GM23338 (cell line): ENCODE measurements at places on chromosomes 1 and 21. TPM values are rescaled to one million over a fixed set of nuclear protein-coding genes. Genes with fewer than 3 reads are reported as not detected.
A peak's percentile ranks its signal among the peaks of the same experiment; 100 is the strongest.

Gene MMP23B
- total RNA-seq, result 12.5 and 15.8 TPM in 2 replicates

Gene SPRR1A
- total RNA-seq, result not detected in 2 replicates

DNA sequence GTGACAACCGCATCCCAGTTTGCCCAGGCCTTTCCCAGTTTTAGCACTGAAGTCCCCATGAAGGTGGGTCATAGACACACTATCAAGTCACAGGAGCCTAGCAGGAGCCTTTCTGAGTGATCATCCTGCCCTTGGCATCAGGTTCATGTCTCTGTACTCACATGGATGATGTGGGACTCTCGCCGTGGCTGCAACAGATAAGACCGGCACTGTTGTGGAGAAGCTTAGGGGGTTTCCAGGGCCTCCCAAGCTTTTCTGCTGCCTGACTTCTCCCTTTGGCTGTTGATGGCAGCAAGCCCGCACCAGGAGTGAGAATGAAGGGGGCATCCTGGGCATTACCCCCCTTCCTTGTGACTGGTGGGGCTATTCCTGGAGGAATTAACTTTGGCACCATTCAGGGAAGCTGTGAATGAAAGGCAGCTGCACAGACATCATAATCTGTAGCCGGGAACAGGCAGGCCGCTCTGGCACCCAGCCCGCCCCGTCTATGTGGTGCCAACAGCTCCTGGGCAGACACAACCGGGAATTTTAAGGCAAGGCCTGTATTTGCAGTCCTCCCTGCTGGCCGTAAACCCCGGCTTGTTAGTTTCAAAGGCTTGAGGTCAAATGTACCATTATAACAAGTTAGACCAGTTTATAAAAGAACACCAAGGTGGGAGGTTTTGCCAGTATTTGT, 148.6 kb downstream of the HUNK start:
- H3K4me3 ChIP-seq, result no peak overlapping the region
- no peak for DNase-seq
- H3K27ac ChIP-seq, result no peak overlapping the region
- H3K27me3 ChIP-seq, result no peaks in the 10 kb centered on the region
- H3K4me1 ChIP-seq, result no peaks in the 10 kb centered on the region

DNA sequence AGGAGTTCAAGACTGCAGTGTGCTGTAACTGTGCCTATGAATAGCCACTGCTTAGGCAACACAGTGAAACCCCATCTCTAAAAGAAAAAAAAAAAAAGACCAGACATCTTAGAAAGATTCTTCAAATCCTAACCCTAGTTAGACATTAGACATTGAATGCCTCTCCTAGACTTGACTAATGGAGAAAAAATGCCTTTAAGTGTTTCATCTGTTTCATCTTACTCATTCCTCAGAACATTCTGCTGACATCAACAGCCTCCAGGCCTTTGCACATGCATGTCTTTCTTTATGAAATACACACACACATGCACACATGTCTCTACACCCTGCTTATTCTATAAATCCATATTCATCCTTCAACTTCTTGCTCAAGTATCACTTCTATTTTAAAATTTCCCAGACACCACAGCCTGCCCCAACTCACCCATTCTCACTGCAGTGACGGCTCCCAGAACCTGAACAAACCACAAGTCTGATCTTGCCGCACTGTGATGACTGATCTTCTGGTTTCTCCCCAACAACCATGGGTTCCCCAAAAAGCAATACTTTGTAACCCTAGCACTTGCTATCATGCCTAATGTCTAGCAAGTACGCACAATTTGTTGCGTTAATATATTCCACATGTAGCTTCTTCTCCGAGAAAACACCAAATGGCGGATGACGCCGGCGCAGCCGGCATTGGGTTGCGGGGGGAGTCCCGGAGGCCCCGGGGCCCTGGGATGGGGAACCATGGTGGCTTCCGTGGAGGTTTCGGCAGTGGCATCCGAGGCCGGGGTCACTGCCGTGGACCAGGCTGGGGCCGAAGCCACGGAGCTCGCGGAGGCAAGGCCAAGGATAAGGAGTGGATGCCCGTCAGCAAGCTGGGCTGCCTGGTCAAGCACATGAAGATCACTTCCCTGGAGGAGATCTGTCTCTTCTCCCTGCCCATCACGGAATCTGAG, 37.4 kb downstream of the LRRC52 start:
- peaks cover 3% of the 10 kb centered on the region for H3K4me1 ChIP-seq
- no peak overlapping the region for H3K4me3 ChIP-seq
- no peak for DNase-seq
- no peaks in the 10 kb centered on the region for H3K27me3 ChIP-seq
- H3K36me3 ChIP-seq, result no peaks in the 10 kb centered on the region

GRCh38 chr21:36839123-36839522, 127.3 kb downstream of the HLCS start:
- H3K4me1 ChIP-seq, result no peaks in the 10 kb centered on the region
- H3K36me3 ChIP-seq, result no peaks in the 10 kb centered on the region
- no peaks in the 10 kb centered on the region for H3K27me3 ChIP-seq
- H3K4me3 ChIP-seq, result no peak overlapping the region
- DNase-seq, result no peak
- H3K27ac ChIP-seq, result no peak overlapping the region

- H3K4me3 ChIP-seq, result no peak overlapping the region
- peak; percentile 63 for DNase-seq
- peaks cover 14% of the 10 kb centered on the region; the same call in 1 of the 2 replicates for H3K4me1 ChIP-seq
- H3K27ac ChIP-seq, result no peak overlapping the region
- no peaks in the 10 kb centered on the region for H3K36me3 ChIP-seq
Observed at GRCh38 chr1:18324246-18324645, 156.5 kb upstream of the KLHDC7A start.

- DNase-seq, result peak; percentile 73
- peaks cover 57% of the 10 kb centered on the region for H3K4me1 ChIP-seq
- no peak overlapping the region for H3K27ac ChIP-seq
- H3K36me3 ChIP-seq, result no peaks in the 10 kb centered on the region
- H3K4me3 ChIP-seq, result peak overlapping the region; percentile 49
Observed at GRCh38 chr1:170668209-170669106, 4.5 kb downstream of the PRRX1 start.

- DNase-seq, result no peak
- H3K4me1 ChIP-seq, result peaks cover 7% of the 10 kb centered on the region
- no peaks in the 10 kb centered on the region for H3K27me3 ChIP-seq
- H3K4me3 ChIP-seq, result no peak overlapping the region
- H3K36me3 ChIP-seq, result no peaks in the 10 kb centered on the region
Observed at GRCh38 chr1:206464456-206464964, 5.8 kb upstream of the IKBKE start.

DNA sequence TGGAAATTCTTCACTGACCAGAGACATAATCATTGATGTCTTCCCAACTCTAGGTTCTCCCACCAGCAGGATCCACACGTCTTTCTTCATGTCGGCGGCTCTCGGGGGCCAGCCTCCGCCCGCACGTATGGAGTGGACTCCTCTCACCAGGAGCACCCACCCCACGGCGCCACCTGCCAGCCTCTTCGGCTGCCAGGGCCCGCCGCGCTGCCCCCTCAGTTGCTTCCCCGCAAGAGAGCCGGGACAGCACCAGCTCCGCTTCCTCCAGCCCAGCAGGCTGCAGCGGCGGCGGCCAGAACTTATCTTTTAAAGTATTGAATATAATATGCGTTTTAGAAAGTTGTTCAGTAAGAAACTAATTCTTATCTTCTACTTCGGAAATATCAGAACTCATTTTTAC, 273.5 kb downstream of the LIPI start:
- no peaks in the 10 kb centered on the region for H3K4me1 ChIP-seq
- no peak overlapping the region for H3K27ac ChIP-seq
- no peaks in the 10 kb centered on the region for H3K27me3 ChIP-seq
- H3K36me3 ChIP-seq, result peaks cover 7% of the 10 kb centered on the region
- H3K4me3 ChIP-seq, result no peak overlapping the region

DNA sequence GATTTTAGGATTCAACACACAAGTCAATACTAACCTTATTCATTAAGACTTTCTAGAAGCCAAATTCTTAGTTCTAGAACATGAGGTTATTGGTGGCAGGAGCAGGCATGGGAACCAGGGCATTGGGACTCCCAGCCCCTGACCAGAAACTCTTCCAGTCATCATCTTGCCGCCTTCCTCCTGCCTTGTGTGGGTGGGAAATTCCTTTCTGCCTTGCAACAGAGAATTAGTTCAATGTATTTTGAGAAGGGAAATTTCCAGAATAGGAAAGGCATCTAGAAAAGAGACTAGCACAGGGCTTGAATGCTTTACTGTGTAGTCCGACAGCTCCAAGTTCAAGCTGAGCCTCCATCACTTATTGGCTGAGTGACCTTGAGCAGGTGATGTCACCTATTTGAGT, 8.7 kb downstream of the GRHL3 start:
- H3K36me3 ChIP-seq, result no peaks in the 10 kb centered on the region
- peaks cover 13% of the 10 kb centered on the region for H3K27me3 ChIP-seq
- no peak overlapping the region for H3K4me3 ChIP-seq

DNA sequence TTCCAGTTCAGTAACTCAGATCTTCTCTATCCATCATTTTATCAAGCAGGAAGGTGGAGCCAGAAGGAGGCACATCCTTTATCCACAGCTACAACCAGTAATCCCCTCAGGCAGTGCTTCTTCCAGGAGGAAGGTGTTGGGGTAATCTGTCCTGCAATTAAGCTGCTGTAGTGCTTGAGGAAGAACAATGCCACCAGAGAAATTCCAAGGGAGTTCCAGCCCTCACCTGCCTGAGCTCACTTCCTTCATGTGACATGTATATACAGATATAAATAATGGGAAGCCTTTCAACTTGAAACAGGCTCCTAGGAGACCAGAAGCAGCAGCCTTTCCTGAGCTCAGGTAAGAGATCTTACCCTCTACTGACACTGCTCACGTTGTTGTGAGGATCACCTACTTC, 2.2 kb upstream of the IL20 start:
- no peaks in the 10 kb centered on the region for H3K36me3 ChIP-seq
- H3K27ac ChIP-seq, result no peak overlapping the region
- H3K4me1 ChIP-seq, result no peaks in the 10 kb centered on the region
- H3K27me3 ChIP-seq, result no peaks in the 10 kb centered on the region

- H3K27ac ChIP-seq, result no peak overlapping the region
- no peaks in the 10 kb centered on the region for H3K36me3 ChIP-seq
- no peak overlapping the region for H3K4me3 ChIP-seq
- H3K27me3 ChIP-seq, result no peaks in the 10 kb centered on the region
Observed at GRCh38 chr1:29332204-29332603, 95.9 kb downstream of the PTPRU start.

GRCh38 chr21:41928621-41929220, 25.1 kb downstream of the C2CD2 start:
- H3K4me1 ChIP-seq, result peaks cover 28% of the 10 kb centered on the region
- H3K36me3 ChIP-seq, result no peaks in the 10 kb centered on the region
- no peaks in the 10 kb centered on the region for H3K27me3 ChIP-seq

GRCh38 chr1:206658264-206658980, 23.1 kb downstream of the DYRK3 start:
- H3K4me3 ChIP-seq, result peak overlapping the region; percentile 54
- no peak overlapping the region for H3K27ac ChIP-seq
- peak; percentile 88 for DNase-seq
- H3K36me3 ChIP-seq, result no peaks in the 10 kb centered on the region

DNA sequence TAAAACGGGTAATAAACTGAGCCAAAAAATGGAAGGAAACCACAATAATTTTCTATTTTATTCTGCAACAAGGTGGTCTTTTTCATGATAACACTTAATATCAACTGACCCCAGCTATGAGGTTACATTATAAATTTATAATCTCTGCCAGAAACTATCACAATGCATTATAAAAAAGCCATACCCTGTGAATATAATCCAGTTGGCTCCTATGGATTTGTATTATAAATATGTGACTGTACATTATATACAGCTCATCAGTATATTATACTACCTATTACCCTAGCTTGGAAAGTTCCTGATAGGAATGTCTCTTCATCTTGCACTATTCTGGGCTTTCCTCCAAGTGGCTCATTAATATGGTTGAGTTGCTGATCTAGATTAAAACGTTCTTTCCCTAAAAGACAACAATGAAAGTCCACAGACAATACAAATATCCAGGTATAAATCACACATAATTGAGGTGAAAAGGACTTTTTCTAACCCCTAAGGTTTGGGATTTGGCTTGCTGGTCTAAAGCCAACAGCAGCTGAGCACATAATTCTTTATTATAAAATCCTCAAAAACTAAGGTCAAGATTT, 487.7 kb downstream of the TTLL7 start:
- no peaks in the 10 kb centered on the region for H3K36me3 ChIP-seq
- no peak overlapping the region for H3K4me3 ChIP-seq
- DNase-seq, result no peak
- H3K4me1 ChIP-seq, result peaks cover 5% of the 10 kb centered on the region; the same call in 1 of the 2 replicates
